ENCODE measurements at places on chromosomes 11 and 22.

DNA sequence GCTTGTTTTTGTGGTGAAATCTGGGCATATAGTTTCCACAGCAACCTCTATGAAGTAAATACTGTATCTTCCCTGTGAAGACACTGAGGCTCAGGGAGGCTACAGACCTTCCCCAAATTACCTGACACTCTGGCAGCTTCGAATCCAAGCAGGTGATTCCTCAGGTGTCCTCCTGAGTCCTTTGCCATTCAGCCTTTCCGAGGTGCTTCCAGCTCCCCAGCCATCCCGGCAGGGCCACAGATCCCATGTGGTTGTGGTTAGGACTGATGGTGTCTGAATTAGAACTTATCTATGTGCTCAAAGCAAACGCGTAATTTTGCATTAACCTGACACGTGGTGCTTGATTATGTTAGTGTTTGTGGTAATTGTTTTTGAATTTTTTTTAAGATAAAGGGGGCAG lies 785.6 kb downstream of the BRD1 start:
- DNase-seq: no peak

- peak; percentile 67 for DNase-seq
Measured at GRCh38 chr11:88174709-88175568, at the start of gene RAB38. TSS of gene RAB38 (minus strand) at chr11:88175443. CDS start at chr11:88175384, 59 bp downstream.

DNA sequence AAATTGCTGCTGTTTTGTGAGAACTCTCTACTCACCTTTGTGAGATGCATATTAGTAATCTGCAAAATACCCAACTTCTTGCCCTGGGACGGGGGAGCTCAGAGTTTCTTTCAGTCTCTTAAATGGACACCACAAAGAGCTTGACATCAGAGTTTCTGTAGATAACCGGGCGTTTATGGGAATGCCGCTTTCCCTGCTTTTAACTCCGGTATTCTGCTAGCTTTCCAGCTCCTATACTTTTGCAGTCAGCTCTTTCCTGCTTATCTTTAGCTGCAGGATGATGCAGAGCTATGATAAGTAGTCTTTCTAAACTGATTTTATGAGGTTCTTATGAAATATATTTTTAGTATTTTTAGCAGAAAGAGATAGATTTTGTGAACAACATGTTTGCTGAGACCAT lies 154.6 kb upstream of the SORL1-AS1 start:
- no peak for DNase-seq

DNA sequence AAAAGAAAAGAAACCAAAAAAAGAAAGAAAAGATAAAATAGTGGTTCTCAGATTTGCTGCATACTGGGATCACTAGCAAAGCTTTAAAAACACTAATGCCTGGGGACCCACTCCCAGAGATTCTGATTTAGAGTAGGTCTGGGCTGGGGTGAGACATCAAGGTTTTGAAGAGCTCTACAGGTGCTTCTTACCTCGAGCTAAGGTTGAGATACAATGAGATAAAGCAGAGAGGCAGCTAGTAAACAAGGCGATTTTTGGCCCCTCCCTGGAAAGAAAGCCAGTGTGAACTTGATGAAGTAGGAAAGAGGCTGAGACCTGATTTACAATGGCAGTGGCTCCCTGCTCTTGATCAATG lies 327.6 kb upstream of the CCDC90B start:
- no peak for DNase-seq

GRCh38 chr11:65109231-65110198 lies 2.2 kb upstream of the TM7SF2 start:
- DNase-seq: no peak

DNA sequence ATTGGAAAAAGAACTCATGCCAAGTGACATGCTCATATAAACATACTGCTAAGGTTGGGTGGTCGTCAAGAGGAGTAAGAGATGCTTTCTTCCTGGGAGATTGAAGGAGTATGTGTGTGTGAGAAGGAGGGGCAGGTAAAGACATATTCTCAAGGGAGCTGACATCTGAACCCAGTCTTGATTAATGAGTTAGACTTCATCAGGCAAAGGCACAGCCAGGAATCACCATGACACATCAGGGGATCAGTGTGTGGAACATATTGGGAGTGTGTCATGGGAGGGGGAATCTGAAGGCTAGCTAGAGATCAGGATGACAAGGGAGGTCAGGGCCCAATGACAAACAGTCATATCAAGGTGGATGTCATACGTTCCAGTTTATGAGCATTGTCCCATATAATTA lies 14.9 kb downstream of the CNTF start:
- DNase-seq: no peak

- DNase-seq: no peak
Measured at GRCh38 chr11:126226334-126227084, 14.9 kb downstream of the FAM118B start.

- DNase-seq: no peak
Measured at GRCh38 chr11:37721485-37721884, 1123.4 kb upstream of the RAG2 start.

DNA sequence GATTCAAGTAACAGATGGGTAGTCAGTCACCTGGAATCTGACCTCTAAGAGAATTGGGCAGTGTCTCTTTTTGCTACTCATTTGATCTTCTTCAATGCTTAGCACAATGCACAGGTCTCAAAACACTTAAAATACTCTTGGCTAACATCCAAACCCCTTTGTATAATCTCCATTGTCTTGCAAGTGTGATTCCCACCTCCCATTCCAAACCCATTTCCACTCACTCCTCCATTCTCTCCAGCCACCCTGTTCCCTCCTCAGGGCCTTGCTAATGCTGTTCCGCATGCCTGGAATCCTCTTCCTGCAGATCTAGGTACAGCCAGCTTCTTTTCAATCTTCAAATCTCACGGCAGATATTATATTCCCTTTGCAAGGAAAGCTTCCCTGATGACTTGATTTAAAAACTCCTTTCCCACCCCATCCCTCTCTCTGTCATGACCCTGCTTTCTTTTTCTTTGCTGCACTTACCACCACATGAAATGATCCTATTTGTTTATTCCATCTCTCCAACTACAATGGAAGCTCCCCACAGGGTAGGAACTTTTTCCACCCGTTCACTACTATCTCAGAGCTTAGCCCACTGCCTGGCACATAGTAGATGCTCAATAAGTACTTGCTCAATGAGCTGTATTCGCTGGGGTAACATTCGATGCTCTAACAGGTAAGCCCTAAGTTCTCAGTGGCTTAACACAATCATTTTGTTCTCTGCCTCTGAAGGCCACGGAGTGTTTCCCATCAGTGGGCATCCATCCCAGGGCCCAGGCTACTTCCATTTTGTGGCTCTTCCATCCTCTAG lies 121.7 kb downstream of the MN1 start:
- DNase-seq: no peak

DNA sequence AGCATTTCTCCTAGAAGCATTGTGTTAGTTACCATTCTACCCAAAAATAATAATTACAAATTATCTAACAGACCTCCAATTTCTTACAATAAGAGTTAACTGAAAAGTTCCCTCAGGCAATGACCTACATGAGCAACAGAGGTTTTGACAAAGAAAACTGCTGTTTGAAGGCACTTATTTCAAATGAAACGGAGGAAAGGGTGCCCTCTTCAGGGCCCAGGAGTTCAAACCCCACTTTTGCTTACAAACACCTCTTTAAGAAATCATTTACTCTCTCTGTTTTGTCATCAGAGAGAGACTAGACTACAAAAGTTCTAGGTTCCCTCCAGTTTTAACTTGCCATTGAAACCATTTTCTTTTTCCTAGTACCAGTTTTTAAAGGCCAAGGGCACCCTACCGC lies 56.7 kb downstream of the AMBRA1 start:
- peak; percentile 12 for DNase-seq

GRCh38 chr11:85725510-85726258 lies 39.7 kb upstream of the CCDC89 start:
- peak; percentile 91 for DNase-seq

DNA sequence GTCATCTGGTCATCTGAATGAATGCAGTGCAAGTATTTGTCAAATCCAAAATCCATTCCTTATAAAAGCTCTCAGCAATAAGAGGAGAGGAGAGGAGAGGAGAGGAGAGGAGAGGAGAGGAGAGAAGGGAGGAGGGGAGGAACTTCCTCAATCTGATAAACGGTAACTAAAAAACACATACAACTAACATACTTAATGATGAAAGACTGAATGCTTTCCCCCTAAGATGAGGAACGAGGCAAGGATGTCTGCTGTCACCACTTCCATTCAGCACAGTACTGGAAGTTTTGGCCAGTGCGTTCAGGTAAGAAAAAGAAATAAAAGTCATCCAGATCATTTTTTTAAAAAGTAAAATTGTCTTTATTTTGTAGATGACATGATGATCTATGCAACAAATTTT lies 80.4 kb downstream of the CD82 start:
- DNase-seq: no peak

DNA sequence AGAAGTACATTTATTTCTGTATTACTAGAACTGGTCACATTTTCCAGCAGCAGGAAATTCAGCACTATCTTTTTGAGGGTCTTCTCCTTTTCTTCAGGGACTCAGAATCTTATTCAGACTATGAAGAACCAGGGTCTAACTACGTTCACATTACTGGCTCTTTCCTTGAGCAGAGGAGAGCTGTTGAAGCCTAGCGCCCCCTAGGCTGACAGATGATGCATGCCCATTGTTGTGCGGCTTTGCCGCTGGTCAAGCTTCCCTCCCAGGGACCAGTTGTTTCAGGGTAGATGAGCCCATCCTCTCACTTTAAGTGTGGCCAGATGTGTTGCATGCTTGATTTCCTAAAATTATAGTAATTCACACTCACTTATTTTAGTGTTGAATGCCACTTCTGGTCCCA lies 168.2 kb upstream of the PDGFD start:
- no peak for DNase-seq

- DNase-seq: peak; percentile 76
Measured at GRCh38 chr11:20022363-20023081, 137.8 kb downstream of the DBX1 start.

DNA sequence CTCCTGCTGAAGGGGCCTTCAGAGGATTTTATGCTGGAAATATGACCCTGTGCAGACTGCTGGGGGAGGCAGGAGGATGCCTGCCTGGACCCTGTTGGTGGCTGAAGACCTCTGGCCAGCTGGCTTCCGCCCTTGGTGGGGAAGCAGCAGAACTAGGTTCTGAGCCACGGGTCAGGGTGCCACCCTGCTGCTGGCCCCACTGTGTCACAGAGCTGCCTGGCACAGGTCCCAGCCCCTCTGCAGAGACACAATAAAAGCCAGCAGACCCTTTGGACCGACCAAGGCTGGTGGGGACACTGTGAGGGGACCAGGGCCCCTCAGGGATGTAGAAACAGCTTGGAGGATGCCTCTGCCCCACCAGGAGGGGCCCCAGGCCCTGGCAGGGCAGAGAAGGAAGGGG lies 6.9 kb upstream of the SREBF2 start:
- DNase-seq: no peak

GRCh38 chr22:45563362-45564040 lies 60.8 kb downstream of the FBLN1 start:
- DNase-seq: no peak

GRCh38 chr11:3347127-3347526 lies 31.8 kb downstream of the ZNF195 start:
- DNase-seq: no peak

Measured in astrocyte of the spinal cord (primary cell).